Stimulated activated CD8-positive, alpha-beta memory T cell treated with anti-CD3 and anti-CD28 coated beads, Interleukin-4, amount 100 ng/mL, for 24 hours (primary cell): ENCODE measurements at places on chromosomes 6 and 20.
A peak's percentile ranks its signal among the peaks of the same experiment; 100 is the strongest.

DNA sequence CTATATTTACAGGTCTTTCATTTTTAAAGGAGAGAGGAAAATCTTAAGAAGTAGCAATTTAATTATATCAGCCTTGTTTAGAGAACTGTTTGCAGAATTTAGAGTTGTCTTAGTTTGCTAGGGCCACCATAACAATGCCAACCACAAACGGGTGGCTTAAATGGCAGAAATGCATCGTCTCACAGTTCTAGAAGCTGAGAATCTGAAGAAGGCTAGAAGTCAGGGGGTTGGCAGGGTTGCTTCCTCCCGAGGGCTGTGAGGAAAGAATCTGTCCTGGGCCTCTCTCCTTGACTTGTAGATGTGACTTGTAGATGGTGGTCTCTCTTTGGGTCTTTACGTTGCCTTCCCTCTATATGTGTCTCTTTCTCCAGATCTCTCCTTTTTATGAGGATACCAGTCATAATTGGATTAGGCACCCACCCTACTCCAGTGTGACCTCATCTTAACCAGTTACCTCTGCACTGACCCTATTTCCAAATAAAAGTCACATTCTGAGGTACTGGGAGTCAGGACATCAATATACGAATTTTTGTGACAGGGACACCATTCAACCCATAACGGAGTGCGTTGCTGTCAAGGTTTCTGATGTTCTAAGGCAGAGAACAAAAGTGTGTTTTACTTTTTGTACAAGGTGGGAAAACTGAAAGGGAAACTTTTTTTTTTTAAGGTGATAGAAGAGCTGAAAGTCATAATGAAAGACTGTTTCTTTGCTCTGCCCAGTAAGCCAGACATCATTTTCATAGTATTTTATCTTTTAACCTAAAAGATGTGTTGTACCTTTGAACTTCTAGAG, 84.4 kb downstream of the SAMD3 start:
- DNase-seq: no peak

GRCh38 chr6:124069230-124069950, 265.7 kb downstream of the NKAIN2 start:
- no peak for DNase-seq

DNA sequence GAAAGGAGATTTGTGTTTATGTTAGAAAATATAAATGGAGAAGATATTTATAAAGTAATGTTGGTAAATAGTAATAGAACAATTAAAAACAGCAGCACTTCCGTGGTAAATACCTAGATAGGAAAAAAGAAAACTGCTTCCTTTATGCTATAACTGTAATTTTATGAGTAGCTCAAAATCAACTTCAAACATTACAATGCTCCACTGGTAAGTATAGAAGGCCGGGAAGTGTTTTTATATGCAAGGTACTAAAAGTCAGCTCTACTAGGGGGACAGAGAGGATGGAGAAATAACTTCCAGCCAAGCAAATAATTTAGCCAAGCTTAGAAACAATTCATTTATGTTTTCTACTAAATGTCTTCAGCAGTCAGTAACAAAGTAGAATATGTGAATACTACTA, 56.7 kb downstream of the ARHGAP18 start:
- DNase-seq: no peak

- DNase-seq: no peak
These were observed 5.6 kb downstream of the CST3 start for GRCh38 chr20:23631981-23632710.

GRCh38 chr6:125511809-125512396, 210.1 kb upstream of the HDDC2 start:
- DNase-seq: no peak

- no peak for DNase-seq
These were observed 16.8 kb upstream of the CCN2 start for GRCh38 chr6:131967948-131968347.

- no peak for DNase-seq
These were observed 151.1 kb downstream of the UBE3D start for GRCh38 chr6:82914511-82914910.

- no peak for DNase-seq
These were observed 45.4 kb downstream of the RAB44 start for GRCh38 chr6:36743032-36743431.

DNA sequence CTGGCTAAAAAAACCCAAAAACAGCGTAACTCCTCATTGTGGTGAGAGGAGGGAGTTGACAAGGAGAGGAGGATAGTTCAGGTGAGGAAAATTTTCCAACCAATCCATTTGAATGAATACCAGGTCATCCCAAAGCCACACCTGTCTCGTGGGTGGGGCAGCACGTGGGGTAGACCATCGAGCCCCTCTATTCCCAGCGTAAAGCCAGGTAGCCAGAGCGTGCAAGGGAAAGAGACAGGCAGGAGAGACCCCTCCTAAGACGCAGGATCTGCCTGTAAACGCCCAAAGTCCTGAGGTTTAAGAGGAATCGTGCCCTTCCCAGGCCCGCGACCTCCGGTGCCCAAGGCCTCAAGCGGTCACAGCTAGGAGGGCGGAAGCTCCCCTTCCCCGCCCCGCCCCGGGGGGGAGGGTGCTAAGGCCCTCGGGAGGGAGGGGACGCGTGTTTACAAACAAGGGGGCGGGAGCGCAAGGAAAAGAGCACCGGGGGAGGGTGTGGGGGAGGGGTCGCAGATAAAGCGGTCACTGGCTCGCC, 712 bp downstream of the RXRB start:
- DNase-seq: peak; percentile 60

GRCh38 chr6:44237813-44238433, 9.0 kb upstream of the HSP90AB1 start:
- DNase-seq: peak; percentile 68

DNA sequence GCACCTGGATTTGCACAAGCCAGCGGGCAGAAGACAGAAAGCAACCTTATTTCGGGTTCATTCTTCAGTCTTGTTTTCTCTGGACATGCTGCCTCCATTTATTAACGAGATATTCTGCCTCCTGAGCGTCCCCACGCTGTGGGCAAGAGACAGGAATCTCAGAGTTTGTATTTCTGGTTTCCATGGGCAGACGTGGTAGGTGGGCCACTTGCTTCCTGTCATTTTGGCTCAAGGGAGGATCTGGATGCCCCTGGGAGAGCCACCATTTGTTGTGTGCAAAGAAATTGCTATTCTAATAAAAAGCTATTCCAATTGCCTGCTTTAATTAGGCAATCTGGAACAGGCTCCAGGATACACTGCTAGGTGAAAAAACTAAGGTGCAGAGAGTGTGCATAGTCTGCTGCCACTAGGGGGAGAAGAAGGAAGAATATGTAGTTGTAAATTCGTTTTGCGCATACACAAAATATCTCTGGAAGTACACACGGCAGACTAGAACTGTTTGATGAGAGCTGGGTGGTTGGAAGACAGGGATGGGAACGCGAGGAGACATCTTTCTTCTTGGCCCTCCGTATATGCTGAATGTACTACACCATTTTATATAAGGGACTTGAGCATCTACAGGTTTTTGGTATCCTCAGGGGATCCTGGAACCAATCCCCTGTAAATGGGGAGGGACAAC, 30.1 kb upstream of the SLC16A10 start:
- DNase-seq: no peak

DNA sequence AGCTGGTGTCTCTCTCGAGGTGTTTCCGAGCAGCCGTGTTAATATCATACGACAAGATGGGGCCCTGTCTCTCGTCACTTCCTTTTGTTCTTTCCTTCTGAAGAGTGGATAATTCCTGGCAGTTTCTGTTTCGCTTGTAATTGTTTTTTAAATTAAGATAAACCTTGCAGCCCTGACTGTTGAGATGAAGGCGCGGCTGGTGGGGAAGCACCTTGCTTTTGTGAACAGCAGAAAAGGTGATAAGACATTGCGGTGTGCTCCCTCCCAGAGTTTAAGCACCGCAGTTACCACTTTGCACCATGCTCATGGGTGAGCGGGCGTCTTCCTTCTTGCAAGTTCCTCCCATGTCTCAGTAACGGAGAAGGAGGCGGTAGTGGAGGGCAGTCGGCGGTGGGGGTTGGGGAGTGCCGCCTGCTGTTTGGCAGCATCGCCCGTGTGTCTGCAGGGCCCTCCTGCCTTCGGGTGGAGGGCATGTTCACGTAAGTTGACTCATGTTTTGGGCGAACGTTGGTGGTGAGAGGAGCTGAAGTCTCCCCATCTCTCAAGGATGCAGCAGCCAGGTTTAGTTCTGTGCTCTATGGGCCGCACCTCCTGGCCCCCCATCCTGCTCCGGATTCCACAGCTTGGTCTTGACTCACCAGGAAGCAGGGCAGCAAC, 345.9 kb downstream of the TAF4 start:
- peak; percentile 17 for DNase-seq

GRCh38 chr6:609905-610304, 47.0 kb downstream of the HUS1B start:
- no peak for DNase-seq

DNA sequence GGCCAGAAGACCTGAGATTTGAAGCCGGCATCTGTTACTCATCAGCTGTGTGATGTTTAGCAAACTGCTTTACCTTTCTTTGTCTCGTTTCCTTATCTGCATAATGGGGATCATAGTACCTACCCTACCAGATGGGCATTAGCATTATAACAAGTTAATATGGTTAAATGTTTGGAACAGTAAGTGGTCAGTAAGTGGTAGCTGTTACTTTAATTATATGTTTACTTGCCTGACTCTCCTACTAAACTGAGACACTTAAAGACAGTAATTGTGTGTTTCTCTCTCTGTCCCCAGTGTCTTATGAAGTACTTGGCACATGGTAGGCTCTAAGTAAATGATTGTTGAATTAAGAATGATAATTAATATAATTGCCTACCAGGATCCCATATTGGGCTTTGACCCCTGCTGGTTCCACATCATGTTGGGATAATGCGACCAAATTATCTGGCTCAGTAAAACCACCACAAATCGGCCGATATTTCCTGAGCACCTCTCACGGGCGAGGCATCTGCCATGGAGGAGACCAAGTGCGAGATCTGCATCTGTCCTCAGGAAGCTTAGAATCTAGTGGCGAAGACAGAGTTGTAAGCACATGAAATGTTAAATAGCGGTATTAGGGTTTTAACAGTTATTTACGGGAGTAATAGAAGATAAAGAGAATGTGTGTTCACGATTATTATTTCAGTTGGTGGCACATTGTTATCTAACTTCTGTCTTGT, 31.4 kb downstream of the PTK7 start:
- no peak for DNase-seq

DNA sequence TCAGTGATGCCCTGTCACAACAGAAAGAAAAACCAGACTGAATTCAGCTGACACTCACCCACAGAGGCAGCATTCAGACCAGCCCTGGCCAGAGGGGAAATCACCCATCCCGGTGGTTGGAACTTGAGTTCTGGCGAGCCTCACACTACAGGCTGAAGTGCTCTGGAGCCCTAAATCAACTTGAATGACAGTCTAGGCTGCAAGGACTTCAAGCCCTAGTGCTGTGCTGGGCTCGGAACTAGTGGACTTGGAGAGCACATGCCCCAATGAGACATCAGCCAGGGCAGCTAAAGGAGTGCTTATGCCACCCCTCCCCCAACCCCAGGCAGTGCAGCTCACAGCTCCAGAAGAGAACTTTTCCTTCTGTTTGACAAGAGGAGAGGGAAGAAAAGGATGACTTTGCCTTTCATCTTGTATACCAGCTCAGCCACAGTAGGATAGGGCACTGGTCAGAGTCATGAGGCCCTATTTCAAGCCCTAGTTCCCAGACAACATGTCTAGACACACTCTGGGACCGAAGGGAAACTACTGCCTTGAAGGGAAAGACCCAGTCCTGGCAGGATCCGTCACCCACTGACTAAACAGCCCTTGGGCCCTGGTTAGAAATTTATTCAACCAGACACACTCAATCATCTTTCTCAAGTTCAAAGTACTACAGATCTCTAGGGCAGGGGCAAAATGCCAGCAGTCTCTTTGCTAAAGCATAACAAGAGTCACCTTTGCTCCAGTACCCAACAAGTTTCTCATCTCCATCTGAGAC, 43.2 kb upstream of the PNRC1 start:
- no peak for DNase-seq

DNA sequence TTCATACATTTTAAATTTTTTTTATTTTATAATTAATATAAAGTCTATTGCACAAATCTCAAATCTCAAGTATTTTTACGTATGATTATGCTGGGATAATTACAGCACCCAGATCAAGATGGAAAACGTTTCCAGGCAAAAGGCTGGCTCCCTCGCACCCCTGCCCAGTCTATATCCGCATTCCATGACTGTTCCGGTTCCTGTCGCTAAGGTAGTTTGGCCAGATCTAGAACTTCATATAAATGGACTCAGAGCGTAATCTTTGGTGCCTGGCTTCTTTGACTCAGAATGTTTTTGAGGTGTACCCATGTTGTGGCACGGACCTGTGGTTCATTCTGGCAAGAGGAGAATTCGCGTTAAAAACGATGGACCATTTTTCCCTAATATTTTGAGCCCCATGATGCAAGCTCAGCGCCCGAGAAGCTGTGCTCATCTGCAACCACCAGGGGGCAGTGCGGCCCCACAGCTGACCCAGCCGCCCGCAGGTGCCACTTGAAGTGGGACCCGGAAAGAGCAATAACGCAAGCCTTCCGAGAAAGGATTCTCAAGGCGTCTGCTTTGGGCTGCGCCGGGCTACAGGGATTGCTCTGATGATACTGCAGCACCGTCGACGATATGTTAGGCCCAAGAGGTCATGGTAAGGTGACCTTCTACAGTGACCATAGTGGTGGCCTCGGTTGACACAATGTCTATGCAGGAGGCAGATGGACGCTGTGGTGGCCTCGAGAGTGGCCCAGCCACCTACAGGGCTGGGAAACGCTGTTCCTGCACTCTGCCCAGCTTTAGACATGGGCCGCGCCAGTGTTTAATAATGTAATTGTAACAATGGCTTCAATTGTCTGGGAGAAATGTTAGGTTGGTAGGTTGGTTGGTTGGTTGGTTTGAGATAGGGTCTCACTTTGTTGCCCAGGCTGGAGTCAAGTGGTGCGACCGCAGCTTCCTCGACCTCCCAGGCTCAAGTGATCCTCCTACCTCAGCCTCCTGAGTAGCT, 160.1 kb downstream of the ZMYND8 start:
- DNase-seq: peak; percentile 48

DNA sequence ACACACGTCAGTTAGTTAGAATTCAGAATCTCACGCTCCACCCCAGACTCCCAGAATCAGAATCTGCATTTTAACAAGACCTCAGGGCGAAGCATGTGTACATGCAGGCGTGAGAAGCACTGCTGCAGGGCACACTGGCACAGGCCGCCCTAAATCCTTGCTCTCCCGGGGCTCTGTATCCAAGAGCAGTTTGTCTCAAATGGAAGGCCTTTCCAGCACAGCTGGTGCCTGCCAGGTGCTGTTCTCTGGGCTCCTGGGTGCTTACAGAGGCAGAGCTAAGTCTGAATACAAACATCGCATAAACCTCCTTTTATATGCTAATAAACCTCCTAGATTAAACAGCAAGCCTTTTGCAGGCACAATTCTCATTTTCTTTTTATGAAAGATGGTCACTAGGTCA, 119.1 kb upstream of the CD93 start:
- DNase-seq: no peak

- DNase-seq: peak; percentile 22
These were observed 534 bp downstream of the NANP start for GRCh38 chr20:25623225-25623735.

DNA sequence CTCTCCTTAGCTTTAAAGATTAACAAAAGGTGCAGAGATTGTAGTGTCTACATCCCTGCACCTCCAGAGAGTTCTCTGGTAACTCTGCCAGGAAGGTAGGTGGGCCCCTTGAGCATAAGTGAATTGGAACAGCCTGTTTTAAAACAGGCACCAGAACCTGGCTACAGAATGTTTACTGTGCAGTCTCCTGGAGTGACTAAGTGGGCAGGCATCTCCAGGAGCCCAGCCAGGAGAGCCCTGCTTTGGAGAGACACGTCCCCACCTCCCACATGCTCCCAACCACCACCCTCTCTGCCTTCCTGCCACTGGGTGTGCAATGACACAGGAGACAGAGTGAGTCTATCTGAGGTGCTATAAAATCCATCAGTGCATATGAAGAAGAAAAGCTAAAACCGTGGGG, 110.3 kb upstream of the EYA4 start:
- DNase-seq: no peak
